ENCODE measurements at places on chromosomes 4 and X.

DNA sequence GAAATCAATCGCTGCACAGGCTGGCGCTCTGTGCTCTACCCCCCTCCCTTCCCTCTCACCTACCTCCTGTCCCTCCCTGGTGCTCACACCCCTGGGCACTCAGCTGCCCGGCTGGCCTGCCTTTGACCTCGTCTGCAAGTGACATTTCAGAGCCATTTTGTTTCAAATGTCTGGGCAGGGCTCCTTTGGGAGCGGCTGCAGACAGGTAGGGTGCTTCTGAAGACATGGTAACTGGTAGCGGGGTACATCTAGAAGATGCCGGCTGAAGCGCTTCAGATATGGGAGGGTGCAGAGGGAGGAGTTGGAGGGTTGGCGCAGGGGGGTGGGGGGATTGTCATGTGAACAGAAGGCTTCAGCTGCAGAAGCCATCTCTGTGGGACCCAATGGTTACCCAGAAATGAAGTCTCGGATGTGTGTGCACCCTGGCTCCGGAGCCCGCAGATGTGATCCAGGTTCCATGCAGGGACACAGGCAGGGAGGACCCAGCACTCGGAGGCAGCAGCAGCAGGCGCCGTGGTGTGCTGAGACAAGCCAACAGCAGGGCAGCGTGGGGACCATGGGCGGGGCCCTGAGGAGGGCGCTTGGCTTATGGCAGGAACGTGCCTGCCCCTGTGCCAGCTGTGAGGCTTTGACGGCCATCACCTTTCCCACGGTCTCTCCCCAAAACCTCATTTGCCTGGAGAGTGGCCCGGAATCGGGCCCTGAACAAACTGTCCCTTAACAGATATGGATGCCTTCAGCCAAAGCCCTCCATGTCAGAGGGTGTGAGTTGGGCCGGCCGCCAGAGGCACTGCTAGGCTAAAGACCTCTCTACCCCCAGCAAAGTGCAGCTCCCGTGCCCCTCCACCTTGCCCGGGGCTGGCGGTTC is 7.6 kb upstream of the DUSP9 start:
- DNase-seq: no peak

- no peak for DNase-seq
Measured at GRCh38 chr4:185023471-185023870, 5.2 kb downstream of the HELT start.

- peak; percentile 73 for DNase-seq
Measured at GRCh38 chr4:99088023-99088449, 552 bp downstream of the ADH5 start.

DNA sequence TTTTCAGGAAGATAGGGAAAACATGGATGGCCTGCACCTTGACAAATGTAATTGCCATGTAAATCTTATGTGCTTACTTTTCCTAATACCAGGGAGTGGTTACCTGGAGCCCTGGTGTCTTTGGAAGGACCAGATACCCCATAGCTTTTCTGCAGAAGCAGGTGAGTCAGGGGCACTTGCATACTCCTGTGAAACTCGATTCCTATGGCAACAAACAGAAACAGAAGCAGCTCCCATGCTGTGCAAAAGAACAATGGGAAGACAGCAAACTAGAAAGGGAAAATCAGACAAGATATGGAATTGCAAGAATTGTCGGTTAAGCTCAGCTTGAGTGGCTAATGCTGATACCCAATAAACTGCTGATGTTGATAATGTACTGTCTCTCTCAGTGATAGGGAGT is 117.4 kb upstream of the AFF2 start:
- no peak for DNase-seq

DNA sequence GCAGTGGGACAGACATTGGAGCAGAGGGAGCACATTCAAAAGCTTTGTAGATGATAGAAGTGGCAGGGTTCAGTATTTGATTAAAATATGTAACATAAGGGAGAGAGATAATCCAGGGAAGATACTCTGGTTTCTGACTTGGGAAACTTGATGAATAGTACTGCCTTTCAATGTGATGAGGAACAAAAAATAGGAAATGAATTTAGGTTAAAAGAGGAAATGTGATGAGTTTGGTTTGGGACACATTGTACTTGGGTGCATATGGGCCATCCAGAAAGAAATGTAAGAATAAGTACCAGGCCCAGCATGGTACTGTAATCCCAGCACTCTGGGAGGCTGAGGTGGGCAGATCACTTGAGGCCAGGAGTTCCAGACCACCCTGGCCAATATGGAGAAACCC is 20.9 kb upstream of the NDNF start:
- peak; percentile 26 for DNase-seq
